ENCODE measurements at places on chromosomes 5 and 9.

DNA sequence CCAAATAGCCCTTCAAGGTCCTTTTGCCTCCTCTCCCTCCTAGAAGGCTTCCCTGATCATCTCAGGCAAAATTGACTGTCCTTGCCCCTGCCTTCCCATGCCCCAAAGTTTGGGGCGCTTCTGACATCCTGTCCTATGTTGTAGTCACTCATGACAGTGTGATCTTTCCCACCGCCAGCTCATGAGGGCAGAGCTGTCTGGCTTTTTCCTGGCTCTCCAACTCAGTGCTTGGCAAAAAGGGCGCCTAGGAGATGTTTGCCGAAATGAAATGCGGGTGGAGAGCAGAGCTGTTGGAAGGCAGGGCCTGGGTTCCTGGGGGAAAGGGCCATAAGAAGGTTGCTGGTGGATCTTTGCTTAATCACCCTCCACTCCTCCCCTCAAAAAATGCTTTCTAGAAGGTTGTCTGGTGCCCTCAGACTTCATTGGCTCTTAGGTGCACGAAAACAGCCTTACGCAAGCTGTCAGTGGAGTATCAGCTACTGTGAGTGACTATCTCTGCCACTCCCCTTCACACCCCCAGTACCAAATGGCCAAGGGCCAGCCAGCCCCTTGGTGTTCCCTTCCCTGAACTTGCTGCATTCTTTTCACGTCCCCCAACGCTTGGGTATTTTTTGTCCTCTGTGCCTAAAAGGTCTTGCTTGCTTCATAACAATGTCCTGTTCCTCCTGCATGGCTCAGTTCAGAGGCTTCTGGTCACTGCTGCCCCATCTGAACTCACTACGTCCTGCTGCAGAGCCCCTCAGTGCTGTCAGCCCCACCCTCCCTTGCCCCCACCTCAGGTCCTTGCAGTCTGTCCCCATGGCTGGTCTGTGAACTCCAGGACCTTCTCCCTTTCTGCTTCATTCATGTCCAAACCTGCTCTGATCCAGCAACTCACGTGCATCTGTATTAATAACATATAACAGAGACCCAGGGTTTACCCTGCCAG, 2.6 kb upstream of the SLC25A51 start:
- DNase-seq, result no peak

GRCh38 chr9:97109194-97109811, 70.4 kb upstream of the CTSV start:
- no peak for DNase-seq

DNA sequence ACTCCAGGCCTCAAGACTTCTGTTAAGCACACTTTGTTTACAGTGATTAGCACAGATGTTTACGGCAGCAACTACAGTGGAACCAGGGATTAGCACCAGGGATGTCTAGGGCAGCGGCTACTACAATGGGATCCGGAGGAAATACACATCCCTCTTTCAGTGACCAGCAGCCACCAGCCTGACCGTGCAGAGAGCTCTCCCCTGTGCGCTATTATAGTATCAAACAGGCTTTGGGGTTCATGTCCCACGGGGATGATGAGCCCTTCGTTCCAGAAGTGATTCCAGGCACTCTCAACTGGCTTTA, 21.5 kb downstream of the GFPT2 start:
- no peak for DNase-seq

GRCh38 chr5:54390539-54391031, 64.9 kb upstream of the HSPB3 start:
- no peak for DNase-seq

DNA sequence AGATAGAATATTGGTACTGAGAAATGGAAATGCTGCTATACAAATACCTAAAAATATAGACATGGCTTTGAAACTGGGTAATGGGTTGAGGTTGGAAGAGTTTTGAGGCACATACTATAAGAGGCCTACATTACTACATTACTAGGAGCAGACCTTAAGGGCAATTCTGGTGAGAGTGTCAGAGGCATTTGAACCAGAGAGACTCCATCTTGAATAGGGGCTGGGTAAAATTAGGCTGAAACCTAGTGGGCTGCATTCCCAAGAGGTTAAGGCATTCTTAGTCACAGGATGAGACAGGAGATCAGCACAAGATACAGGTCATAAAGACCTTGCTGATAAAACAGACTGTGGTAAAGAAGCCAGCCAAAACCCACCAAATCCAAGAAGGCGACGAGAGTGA, 104.6 kb upstream of the ADRA1B start:
- DNase-seq, result no peak
